ENCODE measurements at places on chromosomes 11 and 22. TPM values are rescaled to one million over a fixed set of nuclear protein-coding genes. Genes with fewer than 3 reads are reported as not detected.
A peak's percentile ranks its signal among the peaks of the same experiment; 100 is the strongest.

The TCN1 gene
- total RNA-seq, result 7.4 TPM

DNA sequence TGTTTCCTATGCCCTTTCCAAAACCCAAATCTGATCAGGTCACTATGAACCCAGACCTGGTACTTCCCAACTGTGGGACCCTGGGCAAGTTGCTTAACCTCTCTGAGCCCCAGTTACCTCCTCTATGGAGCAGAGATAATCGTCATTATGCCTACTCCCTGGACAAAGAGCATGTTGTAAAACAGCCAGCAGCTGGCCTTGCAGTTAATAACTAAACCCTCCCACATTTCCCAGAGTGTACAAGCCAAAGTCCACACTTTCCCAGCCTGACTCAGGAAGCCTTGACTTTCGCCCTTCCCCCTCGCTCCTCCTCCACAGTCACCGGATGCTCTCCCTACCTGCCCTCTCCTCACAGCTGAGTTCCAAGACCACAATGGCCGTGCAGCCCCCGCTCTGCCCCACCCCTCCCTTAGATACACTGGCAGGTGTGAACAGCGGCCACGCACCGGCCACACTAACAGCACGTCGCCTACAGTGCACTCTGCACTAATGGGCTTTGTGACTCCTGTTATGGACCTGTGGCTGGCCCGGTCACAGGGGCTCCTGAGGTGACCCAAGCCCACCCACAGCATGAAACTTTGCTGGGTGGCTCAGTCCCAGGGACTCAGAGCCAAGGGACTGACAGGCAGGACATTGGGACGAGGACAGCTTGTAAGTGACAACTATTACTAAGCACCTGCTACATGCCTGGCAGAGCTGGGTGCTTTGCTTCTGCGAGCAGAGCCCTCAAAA lies 15.6 kb upstream of the MFNG start:
- H3K4me1 ChIP-seq, result peaks cover 39% of the 10 kb centered on the region
- peak; percentile 90 for DNase-seq
- no peaks in the 10 kb centered on the region for H3K36me3 ChIP-seq
- peak overlapping the region; percentile 9 for H3K4me3 ChIP-seq

GRCh38 chr11:121567995-121568394 lies 115.2 kb upstream of the SORL1-AS1 start:
- DNase-seq, result peak; percentile 47
- H3K27ac ChIP-seq, result no peak overlapping the region

DNA sequence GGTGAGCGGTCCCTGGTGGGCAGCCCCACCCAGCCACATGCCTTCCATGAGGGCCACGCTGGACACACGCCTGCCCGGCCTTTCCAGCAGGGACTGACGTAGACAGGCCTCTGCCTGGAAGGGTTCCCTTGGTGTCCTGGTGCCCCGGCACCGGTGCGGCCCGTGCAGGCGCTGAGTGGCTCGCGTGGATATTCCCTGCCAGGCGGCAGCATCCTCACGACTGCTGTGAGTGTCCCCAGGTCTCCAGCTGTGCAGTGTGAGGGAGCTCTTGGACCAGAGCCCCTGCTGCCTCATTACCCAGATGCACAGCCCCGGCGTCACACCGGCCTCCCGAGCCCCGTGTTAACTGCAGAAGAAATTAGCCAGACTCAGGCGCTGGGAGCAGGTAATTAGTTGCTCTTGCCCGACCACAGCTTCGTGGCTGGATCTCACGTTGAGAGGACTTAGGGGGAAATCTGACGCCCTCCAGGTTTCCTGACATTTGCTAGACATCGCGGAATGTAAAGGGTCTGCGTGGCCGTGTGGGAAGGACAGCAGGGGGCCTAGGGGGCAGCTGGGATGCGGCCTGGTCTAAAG lies 1196.3 kb downstream of the BRD1 start:
- H3K4me3 ChIP-seq, result no peak overlapping the region
- no peaks in the 10 kb centered on the region for H3K4me1 ChIP-seq
- no peak for DNase-seq
- no peak overlapping the region for H3K27ac ChIP-seq

DNA sequence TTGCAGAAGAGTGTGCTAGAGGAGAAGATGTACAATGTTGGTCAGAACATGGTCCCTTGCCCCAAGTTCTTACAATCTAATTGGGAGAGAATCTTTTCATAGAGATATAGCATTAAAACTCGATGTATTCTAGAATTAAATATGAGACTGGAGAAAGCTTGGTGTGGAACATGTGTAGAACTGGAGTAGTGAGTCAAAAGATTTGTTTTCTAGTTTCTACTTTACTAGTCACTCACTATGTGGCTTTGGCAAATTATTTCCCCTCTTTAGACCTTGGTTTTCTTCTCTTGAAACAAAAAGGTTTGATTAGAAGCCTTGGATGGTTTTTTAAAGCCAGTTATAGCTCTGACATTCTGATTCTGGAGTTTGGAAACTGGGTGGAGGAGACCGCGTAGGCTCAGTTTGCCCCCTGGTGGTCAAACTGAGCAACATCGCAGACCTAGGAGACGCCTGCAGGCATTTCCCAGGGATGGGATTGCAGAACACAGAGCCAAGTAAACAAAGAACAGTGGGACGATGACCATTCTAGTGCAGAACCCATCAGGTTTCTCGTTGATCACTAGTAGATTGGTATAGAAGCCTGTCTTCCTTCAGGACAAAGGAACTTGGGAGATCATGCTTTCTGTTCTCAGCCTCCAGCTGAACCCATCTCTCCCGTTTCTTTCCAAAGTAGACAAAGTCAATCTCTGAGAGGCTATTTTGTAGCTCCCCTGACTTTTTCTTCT lies 8.5 kb upstream of the CHRDL2 start:
- DNase-seq, result peak; percentile 90
- H3K27me3 ChIP-seq, result peaks cover 8% of the 10 kb centered on the region
- no peaks in the 10 kb centered on the region for H3K36me3 ChIP-seq
- H3K4me1 ChIP-seq, result no peaks in the 10 kb centered on the region
- H3K4me3 ChIP-seq, result no peak overlapping the region
- no peak overlapping the region for H3K27ac ChIP-seq

- peak; percentile 80 for DNase-seq
- H3K4me1 ChIP-seq, result no peaks in the 10 kb centered on the region
- H3K36me3 ChIP-seq, result peaks cover 23% of the 10 kb centered on the region
- H3K27ac ChIP-seq, result no peak overlapping the region
- H3K27me3 ChIP-seq, result no peaks in the 10 kb centered on the region
Measured at GRCh38 chr11:62694455-62695167, 5.3 kb upstream of the LRRN4CL start.

DNA sequence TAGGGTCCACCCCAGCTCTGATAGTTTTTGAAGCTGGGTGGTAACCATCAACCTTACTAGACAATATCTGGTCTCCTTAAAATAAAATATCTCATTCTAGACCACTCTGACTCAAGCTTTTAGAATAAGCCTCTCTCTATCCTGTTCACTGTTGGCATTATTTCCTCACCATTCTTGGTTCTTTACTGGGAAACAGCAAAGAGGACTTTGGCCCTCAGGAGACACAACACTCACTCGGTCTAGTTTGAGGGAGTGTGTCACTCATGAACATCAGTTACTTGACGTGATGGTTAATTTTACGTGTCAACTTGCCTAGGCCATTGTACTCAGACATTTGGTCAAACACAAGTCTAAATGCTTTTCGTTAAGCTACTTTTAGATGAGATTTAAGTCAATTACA lies 110.6 kb downstream of the FAM76B start:
- DNase-seq, result no peak
- no peak overlapping the region for H3K27ac ChIP-seq
- peaks cover 20% of the 10 kb centered on the region for H3K27me3 ChIP-seq
- H3K4me3 ChIP-seq, result no peak overlapping the region
- no peaks in the 10 kb centered on the region for H3K36me3 ChIP-seq

DNA sequence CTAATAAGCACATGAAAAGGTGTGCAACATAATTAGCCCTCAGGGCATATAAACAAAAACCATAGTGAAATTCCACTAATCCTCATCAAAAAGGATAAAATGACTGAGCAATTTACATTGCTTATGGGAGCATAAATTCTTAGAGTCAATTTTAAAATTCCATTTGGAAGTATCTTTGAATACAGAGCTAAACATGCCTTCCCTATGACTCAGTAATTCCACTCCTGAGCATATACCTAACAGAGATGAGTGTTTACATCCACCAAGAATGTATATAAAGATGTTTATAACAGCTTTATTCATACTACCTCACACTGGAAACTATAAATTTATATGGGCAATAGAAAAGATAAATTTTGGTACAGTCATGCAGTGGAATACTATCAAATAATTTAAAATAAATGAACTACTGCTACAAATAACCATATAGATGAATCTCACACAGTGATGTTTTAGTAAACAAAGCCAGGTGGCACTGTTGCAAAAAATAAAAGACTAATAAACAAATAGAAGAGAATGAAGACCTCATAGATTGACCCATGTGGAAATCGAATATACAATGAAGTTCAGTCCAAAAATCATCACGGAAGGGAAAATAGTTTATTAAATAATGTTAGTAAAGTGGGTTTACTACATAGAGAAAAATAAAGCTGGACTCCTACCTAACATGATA lies 8.2 kb upstream of the OR2D2 start:
- peak; percentile 30 for DNase-seq
- H3K27me3 ChIP-seq, result peaks cover 7% of the 10 kb centered on the region
- H3K4me3 ChIP-seq, result no peak overlapping the region
- no peaks in the 10 kb centered on the region for H3K4me1 ChIP-seq

GRCh38 chr11:82790723-82791484 lies 57.2 kb upstream of the FAM181B start:
- peaks cover 10% of the 10 kb centered on the region for H3K4me1 ChIP-seq
- no peaks in the 10 kb centered on the region for H3K27me3 ChIP-seq
- H3K27ac ChIP-seq, result no peak overlapping the region
- no peak overlapping the region for H3K4me3 ChIP-seq

- no peak overlapping the region for H3K4me3 ChIP-seq
- H3K36me3 ChIP-seq, result no peaks in the 10 kb centered on the region
- DNase-seq, result no peak
- H3K27ac ChIP-seq, result no peak overlapping the region
- H3K4me1 ChIP-seq, result peaks cover 23% of the 10 kb centered on the region
Measured at GRCh38 chr11:69284081-69284511, 9.9 kb upstream of the MYEOV start.

DNA sequence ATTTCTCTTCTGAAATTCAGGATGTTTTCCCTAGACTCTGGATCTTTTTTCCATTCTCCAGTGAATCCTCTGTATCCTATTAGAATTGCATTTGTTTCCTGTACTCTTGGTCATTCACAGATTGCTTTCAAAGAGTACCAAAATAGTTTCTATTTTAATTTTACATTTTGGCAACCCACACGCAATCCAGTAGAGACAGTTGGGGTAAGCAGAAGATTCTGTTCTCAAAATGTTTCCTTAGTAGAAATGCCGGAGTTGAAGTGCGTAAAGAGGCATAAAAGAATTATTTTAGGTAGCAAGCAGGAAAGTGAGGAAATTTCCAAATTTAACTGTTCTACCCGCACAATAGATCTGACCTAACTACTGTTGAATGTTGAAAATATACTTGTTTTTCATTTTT lies 842.4 kb downstream of the LUZP2 start:
- no peak overlapping the region for H3K27ac ChIP-seq
- no peak for DNase-seq
- H3K36me3 ChIP-seq, result no peaks in the 10 kb centered on the region
- H3K4me3 ChIP-seq, result no peak overlapping the region

DNA sequence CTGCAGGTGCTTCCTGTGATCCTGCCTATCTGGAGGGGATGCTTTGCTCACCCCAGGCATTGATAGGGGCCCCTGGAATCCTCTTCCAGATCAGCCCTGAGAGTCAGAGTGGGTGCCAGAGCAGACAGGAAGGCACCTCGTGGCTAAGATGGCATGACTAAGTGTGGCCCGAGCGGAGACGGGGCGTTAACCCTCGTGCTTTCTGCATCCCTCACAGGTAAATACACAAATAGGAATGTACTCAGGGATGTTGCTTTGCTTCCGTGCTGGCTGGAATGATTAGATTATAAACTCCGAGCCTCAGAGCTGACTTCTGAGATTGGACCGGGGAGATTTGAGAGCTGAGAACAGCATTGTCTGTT lies 312.7 kb upstream of the B3GAT1 start:
- H3K36me3 ChIP-seq, result no peaks in the 10 kb centered on the region
- H3K27ac ChIP-seq, result no peak overlapping the region
- no peak overlapping the region for H3K4me3 ChIP-seq
- H3K4me1 ChIP-seq, result no peaks in the 10 kb centered on the region
- DNase-seq, result peak; percentile 18
- peaks cover 20% of the 10 kb centered on the region for H3K27me3 ChIP-seq

- H3K27me3 ChIP-seq, result no peaks in the 10 kb centered on the region
- no peaks in the 10 kb centered on the region for H3K4me1 ChIP-seq
- H3K4me3 ChIP-seq, result no peak overlapping the region
- no peak overlapping the region for H3K27ac ChIP-seq
- DNase-seq, result no peak
Measured at GRCh38 chr11:121445071-121445768, 6.9 kb upstream of the SORL1 start.

GRCh38 chr11:58068655-58069054 lies 37.9 kb downstream of the OR6Q1 start:
- no peaks in the 10 kb centered on the region for H3K4me1 ChIP-seq
- no peaks in the 10 kb centered on the region for H3K36me3 ChIP-seq
- no peak overlapping the region for H3K4me3 ChIP-seq

Measured in PC-3 (cell line).